ENCODE measurements at places on chromosomes 2 and 18.

- DNase-seq = no peak
These were observed 24.3 kb upstream of the ARHGAP25 start for GRCh38 chr2:68710336-68710735.

DNA sequence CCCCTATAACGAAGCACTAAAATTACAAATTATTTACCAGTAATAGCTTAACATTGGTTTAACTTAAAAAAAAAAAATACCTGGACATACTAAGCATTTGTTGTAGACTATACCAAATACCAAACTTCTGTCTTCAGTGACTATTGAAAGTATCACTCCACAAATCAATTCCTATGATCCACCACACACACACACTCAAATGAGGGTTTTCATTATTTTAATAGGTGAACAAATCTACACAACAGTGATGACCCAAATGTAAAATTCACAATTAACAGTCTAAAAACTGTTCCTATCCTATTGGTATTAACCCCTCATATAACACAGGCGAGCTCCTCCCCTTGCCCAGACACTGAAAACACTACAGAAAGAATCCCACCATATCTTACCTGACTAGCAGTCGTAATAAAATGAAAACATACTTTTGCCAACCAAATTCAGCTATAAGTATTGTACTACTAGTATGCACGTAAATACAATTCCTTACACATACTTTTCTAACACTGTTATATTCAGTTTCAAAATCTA, 2.5 kb downstream of the SP3 start:
- no peak for DNase-seq

- DNase-seq = no peak
These were observed 486.6 kb upstream of the HS6ST1 start for GRCh38 chr2:128805237-128805636.

DNA sequence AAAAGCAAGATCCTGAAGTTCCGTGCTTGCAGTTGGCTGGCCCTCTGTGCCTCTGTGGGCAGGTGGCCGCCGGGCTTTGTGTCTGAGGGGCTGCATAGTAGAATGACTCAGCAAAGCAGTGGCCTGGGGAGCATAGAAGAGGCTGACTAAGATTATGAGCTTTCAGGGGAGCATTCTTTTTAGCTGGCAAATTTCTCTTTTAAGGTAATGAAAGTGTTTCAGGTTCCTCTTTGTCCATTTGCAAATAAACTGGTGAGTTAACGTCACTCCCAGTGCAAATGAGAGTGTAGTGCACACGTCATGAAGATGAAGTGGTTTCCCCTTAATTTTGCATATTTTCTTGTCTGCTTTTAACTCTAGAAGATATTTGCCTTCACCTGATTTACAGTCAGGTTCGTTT, 98.6 kb downstream of the BCL2L11 start:
- DNase-seq = peak; percentile 83

- no peak for DNase-seq
These were observed 75.0 kb downstream of the EMILIN2 start for GRCh38 chr18:2921778-2922177.

- DNase-seq = no peak
These were observed 76.3 kb upstream of the MGAT4A start for GRCh38 chr2:98807221-98807620.

All from B cell (primary cell).